ENCODE measurements at places on chromosomes 5 and 9.

- no peak for DNase-seq
Measured at GRCh38 chr5:81762853-81763252, 12.0 kb upstream of the SSBP2 start.

DNA sequence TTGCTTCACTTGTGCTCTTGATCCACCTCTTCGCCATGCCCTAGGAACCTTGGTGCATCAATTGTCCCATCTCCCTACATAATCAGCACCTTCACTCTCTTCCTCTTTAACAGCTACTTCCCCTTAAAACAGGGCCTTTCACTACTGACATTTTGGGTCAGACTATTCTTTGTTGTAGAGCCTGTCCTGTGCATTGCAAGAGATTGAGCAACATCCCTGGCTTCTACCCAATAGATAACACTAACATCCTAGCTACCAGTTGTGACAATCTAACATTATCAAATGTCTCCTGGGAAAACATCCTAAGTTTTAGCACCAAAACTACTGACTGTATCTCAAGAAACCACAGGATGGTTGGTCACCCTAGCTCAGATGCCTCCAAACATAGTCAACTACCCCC, 854.3 kb upstream of the DMAC1 start:
- DNase-seq: no peak

GRCh38 chr5:420632-421286, 22.2 kb upstream of the EXOC3 start:
- no peak for DNase-seq

GRCh38 chr5:14665949-14666348, 1.4 kb downstream of the OTULIN start:
- no peak for DNase-seq

GRCh38 chr5:121430538-121430937, 421.1 kb upstream of the FTMT start:
- no peak for DNase-seq

DNA sequence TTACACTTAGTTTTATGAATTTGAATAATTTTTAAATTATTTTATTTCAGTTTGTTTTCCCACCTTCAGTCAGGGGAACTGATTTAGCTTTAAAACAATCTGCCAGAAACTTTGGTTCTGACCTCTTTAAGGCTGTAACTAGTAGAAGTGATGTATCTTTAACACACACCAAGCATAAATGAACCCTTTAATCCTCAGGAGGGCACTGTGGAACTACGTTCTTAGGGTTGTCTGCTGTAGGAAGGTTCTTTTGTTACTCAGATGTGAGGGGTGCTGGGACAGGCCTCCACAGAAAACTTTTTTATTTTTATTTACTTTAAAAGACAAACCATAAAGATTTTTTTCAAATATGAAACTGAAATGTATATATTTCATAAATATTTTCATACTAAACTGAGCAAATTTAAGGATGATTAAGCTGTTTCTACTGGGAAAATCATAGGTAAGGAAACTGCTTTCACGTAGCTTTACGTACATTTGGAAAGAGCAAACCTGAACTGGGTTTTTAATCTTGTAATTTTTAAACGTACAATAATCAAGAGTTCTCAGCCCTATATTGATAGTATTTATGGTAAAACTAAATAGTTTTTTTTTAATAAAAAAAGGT, 5.3 kb downstream of the KLF4 start:
- DNase-seq: peak; percentile 66

DNA sequence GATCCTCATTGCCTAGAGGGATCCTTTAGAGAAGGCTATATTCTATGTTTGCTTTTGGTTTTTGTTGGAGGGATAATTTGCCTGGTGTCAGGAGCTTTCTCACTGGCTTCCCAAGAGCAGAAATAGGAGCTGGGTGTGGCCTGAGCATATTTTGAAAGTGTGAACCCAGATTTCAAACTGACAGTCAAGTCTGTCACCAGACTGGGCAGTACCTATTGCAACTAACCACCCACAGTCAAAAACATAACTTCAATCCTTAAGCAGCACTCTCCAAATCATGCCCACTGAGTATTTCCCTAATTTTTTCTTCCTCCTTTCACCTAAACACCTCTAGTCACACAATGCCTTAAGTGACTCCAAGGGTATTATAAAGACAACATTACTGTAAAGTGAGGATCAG, 278.4 kb downstream of the EBF1 start:
- DNase-seq: no peak

GRCh38 chr9:121067640-121068039, 7.1 kb upstream of the CNTRL start:
- no peak for DNase-seq

DNA sequence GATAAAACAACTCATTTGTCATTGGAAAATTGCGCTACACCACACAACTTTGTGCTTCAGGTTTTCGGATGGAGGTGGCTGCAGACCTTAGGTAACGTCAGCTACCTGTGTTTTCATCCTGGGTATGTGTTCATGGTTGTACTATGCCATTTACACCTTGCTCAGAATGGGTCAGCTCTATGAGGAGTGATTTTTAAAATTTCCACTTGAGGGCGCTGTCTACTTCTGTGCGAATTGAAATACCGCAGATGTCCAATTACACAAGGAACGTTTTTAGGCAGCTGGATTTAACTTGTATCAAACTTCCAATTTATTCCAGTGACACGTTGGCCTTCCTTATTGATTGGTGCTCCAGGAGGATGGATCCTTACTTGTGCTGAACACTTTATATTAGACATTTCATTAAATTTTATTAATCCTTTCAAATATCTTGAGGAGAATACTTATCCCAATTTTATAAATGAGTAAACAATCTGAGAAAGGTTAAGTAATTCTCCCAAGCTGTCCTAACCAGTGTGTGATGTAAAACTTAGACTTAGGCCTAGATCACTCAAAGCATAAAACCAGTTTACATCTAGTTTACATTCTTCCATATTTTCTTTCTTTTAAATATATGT, 23.4 kb downstream of the DMRTA1 start:
- no peak for DNase-seq

- peak; percentile 67 for DNase-seq
Measured at GRCh38 chr5:71586941-71587765, at the start of gene MCCC2. MCCC2 (plus strand) TSS chr5:71587340; CDS start chr5:71587426, 86 bp downstream.

DNA sequence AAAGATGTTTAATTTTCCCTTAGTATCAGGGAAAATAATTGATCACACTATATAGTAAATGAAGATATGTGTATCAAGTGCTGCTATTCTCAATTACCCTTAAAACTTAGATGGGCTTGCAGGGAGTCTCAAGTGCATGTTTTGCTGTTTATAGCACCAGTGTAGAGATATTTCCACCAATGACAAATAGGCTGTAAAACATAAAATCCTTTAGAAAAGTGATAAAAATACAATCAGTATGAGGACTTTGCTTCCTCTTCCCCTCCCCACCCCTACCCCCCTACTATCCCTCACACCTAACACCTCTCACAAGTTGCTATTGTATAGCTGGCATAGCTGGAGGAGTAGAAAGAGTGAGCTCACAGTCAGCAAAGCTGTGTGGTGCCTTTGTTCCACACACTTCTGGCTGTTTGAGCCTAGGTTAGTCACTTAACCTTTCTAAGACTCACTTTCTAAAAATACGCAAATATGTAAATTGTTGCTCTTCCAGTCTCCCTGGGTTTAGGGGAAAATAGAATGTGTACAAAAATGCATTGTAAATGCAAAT, 93.1 kb downstream of the PDE4D start:
- no peak for DNase-seq

GRCh38 chr9:27581826-27582225, 8.5 kb upstream of the C9orf72 start:
- DNase-seq: no peak

DNA sequence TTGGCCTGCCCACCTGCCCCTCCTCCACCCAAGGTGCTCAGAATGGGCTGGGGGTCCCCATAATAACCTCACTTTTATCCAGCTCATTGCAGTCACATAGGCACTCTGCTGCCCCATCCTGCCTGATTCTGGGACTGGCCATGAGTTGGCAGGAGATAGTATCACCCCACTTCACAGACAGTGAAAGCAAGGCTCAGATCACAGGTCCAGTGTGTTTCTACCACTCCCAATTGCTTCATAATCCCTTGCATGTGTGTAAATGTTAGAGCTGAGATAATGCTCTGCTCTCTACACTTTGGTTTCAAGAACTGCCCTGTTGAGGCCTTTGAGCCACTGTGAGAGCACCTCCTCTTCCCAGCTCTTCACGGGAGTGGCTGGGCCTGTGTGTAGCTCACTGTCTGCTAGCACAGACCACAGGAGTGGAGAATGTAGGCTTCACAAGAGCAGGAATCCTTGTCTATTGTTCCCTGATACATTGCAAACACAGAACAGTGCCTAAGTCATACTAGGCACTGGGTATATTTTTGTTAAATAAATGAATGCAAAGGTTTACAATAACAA, 8.4 kb downstream of the PCYOX1L start:
- DNase-seq: no peak

All from AG09309 (cell line).